Activated effector memory CD4-positive, alpha-beta T cell treated with anti-CD3 and anti-CD28 coated beads, Interleukin-2, amount 50 U/mL, for 16 hours (primary cell): ENCODE measurements at places on chromosomes 12 and 14.

DNA sequence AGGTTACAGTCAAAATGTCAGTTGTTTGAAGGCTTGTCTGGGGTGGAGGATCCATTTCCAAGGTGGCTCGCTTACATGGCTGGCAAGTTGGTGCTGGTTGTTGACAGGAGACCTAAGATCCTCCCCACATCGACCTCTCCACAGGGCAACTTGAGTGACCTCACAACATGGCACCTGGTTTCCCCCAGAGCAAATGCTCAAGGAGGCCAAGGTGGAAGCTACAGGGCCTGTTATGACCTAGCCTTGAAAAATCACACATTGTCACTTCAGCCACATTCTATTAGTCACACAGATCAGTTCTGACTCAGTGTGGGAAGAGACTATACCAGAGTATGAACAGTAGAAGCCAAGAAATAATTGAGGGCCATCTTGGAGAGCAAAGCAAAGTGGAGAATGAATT is 11.3 kb upstream of the GNG2 start:
- peak; percentile 74 for DNase-seq

DNA sequence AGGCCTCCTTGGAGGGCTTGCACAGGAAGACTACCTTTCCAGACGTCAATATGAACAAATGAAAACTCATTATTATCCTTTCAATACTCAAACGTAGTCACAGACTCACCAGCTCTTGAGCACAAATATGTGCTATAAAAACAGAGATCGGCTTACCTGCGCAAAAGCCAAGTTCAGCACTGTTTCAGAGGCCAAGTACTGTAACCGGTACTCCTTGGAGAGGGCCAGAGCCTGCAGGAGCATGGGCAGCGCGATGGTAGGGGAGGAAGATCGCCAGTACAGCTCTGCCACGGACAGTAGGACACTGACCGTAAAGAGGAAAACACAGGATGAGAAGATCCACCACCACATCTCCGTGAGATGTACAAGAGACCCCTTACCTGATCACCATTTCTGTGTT is 21.6 kb upstream of the CAMKK2 start:
- DNase-seq, result no peak

DNA sequence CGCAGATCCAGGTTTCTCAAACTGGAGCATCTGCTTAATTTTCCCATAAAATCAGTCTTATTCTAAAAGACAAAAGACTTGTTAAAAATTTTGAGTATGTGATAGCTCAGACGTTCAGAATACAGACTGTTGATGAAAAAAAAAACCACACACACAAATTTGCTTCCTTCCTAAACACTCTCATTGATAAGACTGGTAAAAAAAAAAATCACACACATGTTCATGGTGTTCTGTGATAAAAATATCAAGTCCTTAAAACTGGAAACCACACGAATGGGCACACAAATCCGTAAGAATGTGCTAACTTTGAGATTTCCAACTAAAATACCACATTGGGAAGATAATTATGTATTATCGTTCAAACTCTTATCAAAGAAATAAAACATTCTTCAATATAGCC is 6.7 kb upstream of the ARID4A start:
- no peak for DNase-seq

DNA sequence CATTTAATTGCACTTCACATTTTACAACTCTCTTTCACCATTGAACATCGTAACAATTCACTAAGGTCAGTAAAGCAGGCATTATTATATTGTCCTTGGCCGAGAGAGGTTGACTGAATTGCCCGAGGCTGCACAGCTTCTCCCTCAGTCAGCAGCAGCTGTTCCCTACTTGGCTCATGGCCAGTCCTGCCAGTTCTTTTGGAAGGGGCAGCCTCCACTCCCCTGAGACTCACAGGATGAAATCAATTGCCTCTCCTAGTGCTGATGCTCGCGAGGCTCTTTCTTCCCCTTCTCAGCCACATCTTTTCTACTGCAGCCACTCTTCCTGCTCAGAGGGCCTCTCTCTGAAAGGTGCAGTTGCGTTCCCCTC is 79.9 kb upstream of the KCNA1 start:
- DNase-seq, result no peak

DNA sequence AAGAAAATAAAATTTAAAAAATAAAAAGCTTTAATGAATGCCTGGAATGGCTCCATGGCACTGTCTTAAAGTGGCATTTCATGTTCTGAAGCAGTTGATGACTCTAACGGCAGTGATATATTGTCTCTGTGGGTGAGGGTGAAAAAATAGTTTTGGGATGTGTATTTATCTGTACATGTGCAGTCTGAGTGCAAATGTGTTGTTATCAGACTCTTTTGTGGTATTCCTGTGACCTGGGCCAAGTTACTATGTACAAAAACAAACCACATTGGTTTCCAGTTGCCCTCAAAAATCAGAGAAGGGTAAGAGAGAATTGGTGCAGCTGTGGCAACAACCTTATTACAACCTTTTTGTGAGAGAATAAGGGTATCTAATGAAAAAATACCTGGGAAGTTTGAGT is 81.7 kb upstream of the CCDC91 start:
- no peak for DNase-seq

DNA sequence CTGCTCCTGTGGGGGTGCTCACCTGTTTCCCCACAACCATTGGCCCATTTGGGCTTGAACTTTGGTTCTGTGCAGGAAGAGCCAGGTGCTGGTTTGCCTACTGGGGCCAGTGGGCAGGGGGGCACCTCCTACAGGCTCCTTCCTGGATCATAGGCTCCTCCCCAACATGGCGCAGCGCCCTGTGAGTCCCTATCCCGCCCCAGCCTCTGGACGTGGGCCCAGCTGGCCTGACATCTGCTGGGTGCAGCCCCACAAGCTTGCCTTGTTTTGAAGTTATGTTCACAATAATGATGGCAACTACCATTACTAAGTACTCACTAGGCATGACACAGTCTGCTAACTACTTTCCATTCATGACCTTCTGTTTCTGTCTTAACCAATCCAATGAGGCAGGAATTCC is 147.8 kb downstream of the RBM19 start:
- no peak for DNase-seq

DNA sequence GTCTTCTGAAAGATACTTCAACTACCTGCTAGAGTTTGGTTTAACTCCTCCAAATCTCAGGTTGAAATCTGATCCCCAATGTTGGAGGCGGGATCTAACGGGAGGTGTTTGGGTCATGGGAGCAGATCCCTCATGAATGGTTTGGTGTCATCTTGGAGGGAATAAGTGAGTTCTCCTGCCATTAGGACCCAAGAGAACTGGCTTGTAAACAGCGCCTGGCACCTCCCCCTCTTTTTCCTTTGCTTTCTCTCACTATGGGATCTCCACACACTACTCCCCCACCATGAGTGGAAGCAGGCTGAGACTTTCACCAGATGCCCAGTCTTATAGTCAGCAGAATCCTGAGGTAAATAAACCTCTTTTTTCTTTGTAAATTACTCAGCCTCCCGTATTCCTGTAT is 2.5 kb downstream of the CNIH1 start:
- DNase-seq, result no peak

GRCh38 chr12:125330645-125331341 is 265.6 kb downstream of the AACS start:
- DNase-seq, result peak; percentile 78

DNA sequence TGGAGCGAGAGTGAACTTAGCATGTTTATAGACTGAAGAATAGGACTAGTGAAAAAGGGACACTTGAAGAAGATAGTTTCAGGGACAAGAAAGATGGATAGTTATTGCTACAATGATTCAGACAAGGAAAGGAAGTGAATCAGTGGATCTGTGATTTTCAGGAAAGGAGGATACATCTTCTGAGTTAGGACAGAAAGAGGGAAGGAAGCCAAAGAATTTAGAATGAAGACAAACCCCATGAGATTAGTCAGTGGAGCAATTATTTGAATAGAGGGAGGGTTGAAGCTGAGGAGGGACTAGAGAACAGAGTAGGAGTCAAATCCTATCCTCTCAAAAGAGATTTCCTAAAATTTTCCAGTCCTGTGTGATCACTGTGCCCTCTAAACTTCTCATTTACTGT is 282.7 kb downstream of the AKAP6 start:
- no peak for DNase-seq

DNA sequence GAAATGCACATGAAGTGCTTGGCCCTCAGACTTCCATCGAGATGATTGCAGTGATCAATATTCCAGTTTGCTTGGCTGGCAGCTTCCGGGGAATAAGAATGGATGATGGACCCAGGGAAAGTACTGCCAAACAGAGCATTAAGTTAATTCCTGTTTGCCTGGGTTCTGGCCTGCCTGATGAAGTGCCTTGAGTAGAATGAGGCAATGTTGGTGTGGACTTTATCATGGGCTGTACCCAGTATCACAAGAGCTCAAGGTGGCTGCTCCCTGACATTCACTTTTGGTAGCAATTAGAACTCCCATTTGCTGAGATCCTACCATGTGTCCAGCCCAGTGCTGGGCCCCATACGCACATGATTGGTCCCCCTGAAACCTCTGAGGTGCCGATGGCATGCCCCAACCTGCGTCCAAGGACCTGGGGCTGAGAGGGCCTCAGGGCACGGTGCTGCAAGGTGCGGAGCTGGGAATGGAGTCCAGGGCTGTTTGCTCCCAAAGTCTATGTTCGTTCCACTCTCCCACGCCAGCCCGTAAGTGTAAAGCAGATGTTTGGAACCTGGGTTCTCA is 80.7 kb downstream of the SLC25A47 start:
- DNase-seq, result no peak

DNA sequence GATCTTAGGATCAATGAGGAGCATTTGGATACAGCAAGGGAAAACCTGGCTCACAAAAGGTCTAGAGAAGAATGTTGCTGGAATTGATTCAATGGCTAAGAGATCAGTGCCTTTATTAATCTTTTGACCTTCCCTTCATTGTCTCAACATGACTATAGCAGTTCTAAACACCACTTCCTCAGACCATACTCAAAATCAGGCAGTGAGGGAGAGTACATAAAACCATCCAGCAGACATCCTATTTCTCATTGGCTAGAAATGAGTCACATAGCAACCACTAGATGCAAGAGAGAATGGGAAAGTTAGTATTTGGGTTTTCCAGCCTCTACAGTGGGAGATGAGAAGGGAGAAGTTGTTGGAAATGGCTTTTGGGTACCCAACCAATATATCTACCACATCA is 151.4 kb upstream of the NUDT4 start:
- no peak for DNase-seq

DNA sequence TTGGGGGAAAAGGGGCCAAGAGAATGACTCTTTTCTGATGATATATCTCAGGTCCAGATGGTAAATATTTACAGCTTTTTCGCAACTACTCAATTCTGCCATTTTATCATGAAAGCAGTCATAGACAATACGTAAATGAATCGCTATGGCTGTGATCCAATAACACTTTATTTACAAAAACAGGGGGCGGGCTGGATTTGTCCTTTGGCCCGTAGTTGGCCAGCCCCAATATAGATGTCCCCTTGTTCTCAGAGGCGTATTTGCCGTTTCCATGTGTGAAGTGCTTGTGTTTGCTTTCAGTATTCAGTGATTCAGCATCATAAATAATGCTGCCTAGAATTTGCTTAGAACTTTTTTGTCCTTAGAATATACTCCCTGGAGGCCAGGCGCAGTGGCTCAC is 77.2 kb downstream of the CCDC92 start:
- no peak for DNase-seq

GRCh38 chr12:34607520-34608195 is 585.4 kb downstream of the ALG10 start:
- no peak for DNase-seq

DNA sequence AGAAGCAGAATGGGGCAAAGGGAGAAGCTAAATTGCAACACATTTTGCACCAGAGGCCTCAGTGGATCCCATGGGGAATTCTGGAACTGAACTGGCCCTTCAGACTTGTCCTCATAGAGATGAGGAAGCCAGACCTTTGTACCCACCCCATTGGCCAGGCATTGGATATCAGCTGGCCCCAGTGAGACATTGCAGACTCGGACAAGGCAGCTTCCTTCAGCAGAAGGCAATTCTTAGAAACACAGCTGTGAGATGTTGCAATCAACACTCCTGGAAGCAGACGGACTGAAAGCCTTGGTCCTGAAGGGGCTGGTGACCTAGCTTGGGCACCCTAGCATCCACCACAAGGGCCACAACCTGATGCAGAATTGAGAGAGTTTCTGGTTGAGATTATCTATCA is 218.1 kb downstream of the MSRB3 start:
- DNase-seq, result no peak

DNA sequence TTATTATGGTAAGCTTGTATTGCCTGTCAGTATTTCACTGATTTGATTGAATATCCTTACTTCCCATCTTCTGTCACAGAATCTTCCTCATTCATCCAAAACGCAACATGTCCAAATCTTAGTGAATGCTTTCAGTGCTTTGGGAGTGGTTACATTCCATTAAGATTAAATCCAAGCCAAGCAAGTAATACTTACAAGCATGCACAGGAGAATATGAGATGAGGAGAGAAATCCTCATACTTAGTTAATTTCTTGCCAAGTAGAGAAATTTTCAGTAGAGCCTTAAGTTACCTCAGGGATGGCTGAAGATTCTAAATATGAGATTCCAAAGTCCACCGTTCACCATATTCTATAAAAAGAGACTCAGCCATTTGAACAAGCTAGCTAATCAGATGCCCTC is 316.0 kb downstream of the RAD51B start:
- DNase-seq, result no peak

GRCh38 chr12:15276088-15276698 is 46.1 kb upstream of the PTPRO start:
- DNase-seq, result no peak

DNA sequence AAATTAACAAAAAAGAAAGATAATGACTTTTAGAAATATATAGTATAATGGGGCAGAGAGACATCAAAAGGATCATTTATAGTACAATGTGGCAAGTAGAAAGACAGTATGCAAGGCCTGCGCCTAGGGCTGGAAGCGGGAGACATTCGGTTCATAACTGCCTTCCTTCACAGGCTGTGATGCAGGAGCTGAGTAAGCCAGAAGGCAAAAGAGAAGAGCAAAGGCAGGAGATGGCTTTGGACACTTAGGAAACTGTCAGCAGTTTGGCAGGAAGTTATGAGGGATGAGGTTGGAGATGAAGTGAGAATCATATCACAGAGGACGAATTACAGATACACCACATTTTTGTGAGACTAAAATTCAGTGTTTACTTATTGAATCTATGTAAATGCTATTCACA is 97.8 kb downstream of the EPS8 start:
- no peak for DNase-seq

DNA sequence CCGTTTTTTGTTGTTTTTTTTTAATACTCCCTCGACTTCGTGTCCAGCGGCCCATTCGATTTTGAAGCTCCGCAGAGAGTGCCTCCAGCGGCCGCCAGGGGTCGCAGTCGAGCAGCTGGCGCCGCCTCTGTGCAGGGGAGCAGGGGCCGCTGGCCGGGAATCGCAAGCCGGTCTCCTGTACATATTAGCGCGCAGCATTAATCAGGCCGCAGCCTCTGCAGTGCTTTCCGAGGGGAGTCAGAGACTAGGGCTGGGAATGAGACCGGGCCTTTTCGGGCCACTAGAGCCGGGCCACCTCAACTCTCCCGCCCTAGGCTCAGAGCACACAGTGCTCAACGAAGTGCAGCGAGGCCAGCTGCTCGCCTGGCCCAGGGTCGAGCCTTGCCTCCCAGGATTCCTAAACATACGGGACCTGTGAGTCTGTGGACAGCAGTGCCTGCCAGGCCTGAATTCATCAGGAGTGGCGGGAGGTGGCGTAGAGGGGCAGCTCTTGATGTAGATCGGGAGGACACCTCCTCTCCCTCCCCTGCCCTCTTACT is 81.8 kb downstream of the EMP1 start:
- DNase-seq, result peak; percentile 85

GRCh38 chr12:19285793-19286448 is 153.4 kb upstream of the AEBP2 start:
- DNase-seq, result no peak
